NCI-H2171 (cell line): ENCODE measurements at places on chromosomes 5 and 9.
A peak's percentile ranks its signal among the peaks of the same experiment; 100 is the strongest.

DNA sequence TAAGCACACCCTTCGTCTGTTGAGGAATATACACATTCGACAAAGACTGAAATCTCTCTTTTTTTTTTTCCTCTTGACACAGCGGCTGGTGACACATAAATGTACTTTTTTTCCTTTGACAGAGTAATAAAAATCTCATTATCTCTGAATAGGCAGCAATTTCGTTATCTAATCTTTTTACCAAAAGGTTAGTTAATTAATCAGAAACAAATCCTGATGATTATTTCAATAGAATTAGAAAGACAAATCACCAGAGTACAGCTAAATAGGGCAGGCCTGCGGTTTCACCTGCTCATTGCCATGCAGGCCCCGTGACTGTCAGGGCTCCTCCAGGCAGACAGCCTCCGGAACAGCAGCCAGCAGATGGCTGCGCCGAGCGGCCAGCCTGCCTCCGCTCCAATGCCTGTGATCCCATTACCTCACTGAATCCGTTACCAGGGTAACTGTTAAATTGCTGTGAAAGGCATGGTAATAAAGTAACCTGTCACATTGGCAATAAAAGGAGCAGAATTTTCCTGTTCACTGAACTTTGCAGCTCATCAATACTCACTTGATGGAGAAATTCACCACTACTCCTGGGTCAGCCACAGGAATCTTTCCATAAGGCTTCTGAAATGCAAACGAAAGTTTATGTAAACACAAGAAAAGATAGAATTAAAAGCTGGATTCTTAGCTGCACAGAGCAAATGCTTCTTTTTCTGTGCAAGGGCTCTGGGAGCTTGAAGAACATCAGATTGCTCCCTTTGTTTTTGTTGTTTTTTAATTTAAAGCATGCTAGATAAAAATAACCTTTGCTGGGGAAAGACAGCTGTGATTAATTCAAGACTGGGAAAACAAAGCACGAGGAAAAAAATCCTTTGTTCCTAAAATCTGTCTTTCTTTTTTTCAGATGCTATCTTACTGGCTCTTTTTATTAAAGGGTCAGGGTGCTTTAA is 666.4 kb upstream of the ZNF608 start:
- DNase-seq, result peak; percentile 79

- no peak for DNase-seq
These were observed 233.4 kb upstream of the ST8SIA4 start for GRCh38 chr5:101136454-101136853.

DNA sequence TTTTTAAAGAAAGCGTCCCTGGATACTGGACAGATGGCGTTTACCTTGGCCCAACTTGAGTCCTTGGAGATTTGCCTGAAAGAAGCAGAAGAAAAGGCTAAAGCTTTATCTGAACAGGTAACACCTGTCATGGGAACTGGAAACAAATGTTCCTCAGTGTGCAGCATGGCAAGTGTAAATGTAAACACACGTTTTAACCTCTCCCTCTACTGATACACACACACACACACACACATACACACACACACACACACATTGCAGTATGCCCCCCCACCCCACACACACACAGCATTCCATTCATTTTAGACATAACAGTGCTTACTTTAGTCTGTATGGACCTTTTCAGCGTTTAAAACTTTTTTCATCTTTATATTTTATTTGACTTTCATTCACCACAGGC is 51.1 kb downstream of the CCDC192 start:
- DNase-seq, result peak; percentile 48

DNA sequence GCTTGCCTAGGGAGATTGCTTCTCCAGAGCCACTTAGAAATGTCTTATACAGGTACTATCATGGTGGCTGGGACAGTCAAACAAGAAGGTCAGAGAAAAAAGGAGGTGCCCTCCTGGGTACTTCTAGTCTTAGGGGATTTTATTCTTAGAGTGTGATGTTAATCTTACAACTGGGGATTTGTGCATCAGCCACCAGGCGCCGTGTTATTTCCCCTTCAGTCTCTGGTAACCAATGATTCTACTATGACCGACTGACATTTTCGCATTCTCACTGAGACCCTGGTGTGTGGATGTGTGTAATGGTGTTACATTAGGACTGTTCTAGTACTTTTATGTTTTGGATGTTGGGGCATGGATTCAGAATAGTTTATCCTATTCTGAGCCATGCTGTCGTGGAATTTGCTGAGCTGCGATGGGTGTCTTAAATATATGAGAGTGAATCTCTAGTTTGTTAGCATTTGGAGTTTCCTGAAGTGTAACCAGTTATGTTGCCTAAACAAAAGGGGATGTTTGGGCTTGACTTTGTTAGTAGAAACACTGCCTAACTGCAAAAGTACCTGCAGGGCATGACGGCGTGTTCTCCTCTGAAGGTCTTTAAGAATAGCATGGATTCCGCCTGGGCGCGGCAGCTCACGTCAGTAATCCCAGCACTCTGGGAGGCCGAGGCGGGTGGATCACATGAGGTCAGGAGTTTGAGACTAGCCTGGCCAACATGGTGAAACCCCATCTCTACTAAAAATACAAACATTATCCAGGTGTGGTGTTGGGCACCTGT is 175.2 kb upstream of the DAP start:
- DNase-seq, result no peak

DNA sequence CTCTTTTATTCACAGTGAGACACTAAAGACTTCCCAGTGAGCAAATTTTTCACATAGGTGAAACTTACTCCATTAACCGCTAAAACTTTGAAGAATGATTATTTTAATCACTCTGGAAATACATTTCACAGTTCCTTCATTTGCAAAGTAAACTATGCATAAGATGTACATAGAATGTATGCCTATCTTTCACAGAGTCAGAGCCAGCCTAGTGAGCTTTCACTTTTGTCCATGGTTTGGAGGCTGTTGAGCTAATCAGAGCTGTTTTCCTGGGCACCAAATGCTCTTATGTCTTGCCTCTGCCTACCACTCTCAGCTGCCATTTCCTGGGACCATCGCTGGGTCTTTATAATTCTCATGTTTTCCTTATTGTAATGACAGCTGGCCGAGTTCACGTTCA is 67.3 kb downstream of the PDE8B start:
- DNase-seq, result no peak

DNA sequence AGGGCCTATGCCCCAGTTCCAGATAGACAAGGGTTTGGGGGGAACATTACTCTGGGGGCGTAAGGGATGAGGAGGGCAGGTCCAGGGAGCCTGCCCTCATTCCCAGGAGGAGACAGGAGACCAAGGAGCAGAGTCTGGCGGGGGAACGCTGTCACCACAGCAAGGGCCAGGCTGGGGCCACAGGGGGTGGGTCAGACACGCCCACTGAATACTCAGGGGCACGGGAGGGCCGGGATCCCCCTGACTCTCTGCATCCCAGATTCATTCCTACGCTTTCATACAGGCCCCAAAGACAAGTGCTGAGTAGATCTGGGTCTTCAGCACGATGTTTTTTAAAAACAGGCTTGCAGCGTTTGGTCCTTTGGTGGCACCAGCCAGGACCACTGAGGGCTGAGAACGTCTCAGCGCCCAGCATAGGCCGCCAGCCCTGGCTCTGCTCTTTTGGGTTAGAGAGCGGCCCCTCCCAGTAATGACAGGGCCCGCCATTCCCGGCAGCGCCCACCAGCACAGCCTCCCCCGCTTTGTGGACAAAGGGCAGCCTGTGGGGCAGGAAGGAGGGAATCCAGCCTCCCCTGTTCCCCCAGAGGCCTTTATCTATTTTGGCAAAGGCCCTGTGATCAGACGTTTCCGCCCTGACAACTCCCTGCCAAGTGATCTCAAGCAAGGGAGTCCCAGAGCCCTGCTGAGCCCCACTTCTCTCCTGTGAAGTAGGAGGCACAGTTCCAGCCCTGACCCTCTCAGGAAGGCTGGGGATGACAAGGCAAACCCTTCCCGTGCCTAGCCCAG is 24.9 kb downstream of the NEK6 start:
- DNase-seq, result no peak

DNA sequence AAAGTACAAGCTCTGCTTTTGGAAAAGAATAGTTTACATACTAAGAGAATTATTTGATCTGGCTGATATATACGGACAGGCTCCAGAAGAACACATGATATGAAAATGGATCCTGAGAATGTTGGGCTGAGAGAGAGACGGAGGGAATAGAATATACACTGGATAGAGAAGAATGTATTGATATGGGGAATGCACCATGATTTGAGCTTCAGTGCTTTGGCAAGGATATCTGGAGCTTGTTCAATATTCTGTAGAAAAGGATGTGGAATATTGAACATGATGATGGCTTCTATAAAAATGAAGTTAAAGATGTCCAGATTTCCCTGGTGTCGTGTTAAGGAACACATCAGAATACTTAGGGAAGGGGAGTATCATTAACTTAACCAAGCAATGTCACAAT is 280.5 kb upstream of the VLDLR start:
- no peak for DNase-seq

DNA sequence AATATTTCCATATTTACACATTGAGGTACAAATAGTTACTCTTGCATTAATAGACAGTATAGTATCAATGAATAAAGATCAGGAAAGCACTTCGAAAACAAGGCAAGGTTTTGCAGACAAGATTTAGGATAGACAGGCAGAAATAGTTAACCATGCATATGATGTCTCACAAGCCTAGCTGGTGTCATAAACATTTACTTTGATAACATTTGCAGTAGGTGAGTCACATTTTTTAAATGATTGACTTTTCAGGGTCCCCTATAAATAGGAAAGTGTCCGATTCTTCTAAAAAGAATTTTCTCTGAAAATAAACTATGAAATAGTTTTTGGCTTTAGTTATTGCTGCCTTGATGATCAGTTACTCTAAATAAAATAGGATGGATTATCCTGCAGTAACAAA is 162.1 kb downstream of the SNX18 start:
- DNase-seq, result no peak

DNA sequence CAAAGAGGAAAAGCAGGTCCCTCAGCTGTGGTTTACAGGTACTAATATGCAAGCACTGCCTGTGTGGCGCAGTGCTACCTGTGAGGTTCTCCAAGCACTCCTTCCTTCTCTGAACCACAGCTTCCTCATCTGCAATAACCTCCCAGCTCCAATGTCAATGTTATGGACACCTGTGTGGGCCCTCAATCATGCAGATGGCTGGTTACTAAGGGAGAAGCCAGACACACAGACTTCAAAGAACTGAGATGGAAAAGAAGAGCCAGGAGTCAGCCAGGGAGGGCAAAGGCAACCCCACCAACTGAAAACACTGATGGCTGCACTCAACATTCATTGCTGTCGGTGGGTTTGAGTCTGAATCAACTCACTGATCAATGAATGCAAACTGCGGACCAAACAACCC is 77.7 kb downstream of the NR6A1 start:
- DNase-seq, result no peak

DNA sequence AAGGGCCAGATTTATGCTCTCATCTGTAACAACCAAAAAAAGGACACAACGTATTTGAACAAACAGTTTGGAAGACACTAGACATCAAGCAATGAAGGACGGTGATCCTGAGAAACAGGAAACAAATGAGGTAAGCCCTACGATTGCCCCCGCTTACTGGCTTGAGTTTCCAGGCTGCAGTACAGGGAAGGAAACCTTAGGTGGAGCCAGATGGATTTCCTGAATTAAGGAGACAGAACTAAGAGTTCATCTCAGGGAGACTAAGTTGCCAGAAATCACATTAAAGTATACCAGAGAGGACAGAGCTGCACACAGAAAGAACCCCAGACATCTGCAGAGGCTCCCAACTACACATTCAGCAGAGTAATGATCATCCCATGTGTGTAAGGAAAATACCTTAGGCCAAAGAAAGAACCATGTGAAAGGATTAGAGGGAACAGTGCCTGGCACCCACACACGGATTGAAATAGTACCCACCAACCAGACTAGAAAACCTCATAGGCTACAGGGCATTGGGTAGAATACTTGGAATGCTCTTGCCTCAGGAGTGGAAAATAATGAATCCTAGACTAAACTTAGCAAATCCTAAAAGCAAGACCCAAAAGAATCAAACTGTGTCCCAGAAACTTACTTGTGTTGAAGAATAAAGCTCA is 99.3 kb upstream of the NIPBL start:
- peak; percentile 2 for DNase-seq

DNA sequence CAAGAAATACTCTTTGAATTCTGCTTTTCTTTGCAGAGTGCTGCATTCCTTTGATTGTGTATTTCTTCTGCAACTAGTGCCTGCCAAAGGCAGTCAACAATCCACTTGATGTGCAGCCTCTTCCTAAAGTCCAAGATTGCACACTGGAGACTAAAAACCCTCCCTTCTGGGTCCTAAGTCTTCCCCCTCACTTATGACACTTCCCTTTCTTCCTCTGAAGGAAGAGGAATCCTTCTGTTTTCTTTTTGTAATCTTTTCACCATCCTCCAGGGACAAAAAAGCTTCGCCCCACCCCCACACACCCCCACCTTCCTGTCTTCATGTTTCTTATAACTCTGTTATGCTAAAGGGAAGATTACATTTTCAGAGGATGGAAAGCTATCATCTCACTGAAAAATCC is 39.9 kb downstream of the WDR36 start:
- DNase-seq, result no peak

DNA sequence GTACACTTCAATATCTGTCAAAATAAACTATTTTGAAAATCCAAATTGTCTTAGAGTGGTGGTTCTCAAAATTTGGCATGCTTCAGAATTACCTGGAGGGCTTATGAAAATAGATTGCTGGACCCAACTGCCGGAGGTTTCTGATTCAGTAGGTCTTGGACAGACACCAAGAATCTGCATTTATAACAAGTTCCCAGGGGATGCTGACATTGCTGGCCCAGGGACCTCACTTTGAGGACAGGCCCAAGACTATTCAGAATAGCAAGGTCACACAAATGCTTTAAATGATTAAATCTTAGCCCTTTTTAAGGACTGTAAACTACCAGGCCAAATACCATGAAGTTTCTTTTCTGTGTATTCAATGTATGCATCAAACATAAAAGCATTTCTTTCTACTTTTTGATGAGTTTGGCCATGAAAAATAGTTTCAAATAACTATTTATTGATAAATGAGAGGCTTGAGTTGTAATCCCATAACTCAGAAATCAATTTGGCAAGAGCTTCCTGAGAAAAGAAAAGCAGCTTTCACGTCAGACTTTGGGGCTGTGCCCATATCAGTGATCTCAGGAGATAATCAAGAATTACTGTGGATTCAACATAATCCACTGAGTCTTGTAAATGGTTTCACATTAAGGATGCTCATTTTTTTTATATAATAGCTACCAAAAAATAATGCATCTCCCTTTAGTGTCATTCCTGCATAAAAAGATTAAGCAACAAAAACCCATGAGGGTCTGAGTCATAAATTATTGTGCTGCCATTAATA is 191.4 kb downstream of the FRMD3 start:
- DNase-seq, result no peak

DNA sequence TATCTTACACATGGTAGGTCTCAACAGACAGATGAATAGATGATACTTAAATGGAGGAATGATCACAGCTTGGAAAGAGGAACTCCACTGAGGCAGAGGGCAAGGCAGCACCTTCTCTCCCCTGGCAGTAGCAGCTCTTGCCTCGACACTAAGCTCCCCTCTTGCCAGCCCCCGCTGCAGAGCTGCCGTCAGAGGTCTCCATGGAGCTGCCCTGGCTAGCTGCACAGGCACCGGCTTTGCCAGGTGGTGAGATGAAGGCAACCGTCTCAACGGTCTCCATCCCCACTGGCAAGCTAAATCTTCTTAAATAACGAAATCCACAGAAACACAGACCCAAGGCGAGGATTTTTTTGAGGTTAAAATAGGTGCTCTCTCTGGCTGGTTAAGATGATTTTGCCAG is 81.2 kb downstream of the CRB2 start:
- DNase-seq, result no peak
